ENCODE measurements at places on chromosomes 3 and 15.

DNA sequence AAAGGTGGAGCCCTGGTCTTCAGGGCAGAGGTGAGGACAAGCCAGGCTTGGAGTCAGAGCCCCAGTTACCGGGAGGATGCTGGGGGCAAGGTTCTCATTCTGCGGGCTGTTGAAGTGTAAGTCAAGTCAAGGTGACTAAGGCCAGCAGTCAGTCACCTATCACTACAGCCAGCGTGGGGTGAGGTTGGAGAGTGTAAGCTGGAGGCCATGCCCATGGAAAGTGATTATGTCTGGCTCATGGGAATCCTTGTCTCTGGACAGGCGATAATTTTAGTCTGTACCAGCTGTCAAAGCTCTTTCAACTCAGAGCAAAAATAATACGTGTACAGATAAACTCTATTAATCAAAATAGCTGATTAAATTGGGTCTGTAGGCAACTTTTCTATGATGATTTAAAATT is 143.1 kb downstream of the NR2F2 start:
- no peak for DNase-seq

GRCh38 chr15:34889476-34889875 is 80.1 kb downstream of the AQR start:
- DNase-seq: no peak

GRCh38 chr3:49805367-49805782 is 2.3 kb downstream of the INKA1 start:
- no peak for DNase-seq

- no peak for DNase-seq
These were observed 75.4 kb upstream of the LARS2 start for GRCh38 chr3:45312836-45313493.

- no peak for DNase-seq
These were observed 60.1 kb downstream of the MBNL1 start for GRCh38 chr3:152328841-152329240.

GRCh38 chr15:66477011-66477410 is 20.6 kb downstream of the SNAPC5 start:
- DNase-seq: no peak

- DNase-seq: no peak
These were observed 3.5 kb downstream of the SPATA12 start for GRCh38 chr3:57064001-57064400.

DNA sequence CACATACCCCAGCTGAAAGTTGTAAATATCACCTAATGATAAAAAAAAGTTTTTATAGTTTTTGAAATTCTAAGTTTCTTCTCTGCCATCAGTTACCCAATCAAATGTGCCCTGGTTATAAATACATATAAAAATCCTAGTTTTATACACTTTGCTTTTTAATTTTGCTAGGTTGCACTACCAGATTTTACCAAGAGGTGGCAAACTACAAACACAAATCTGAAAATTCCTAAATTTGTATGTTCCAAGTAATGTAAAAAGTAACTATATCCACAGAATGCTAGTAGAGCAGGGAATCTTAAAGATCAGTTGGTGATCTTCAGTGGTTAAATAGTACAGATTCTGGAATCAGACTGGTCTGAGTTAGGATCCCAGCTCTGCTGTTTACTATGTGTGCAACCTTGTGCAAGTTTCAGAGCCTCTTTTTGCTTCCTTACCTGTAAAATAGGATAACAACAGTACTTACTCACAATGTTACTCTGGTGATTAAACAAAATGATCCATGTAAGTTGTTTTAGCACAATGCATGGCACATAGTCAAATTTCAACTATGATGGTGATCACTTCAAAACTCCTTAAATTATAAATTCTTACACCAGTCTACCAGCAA is 11.0 kb downstream of the TRPM7 start:
- DNase-seq: peak; percentile 58

GRCh38 chr3:182978387-182978786 is 2.0 kb downstream of the DCUN1D1 start:
- no peak for DNase-seq

- DNase-seq: no peak
These were observed 270.2 kb downstream of the ROBO1 start for GRCh38 chr3:79497447-79498111.

DNA sequence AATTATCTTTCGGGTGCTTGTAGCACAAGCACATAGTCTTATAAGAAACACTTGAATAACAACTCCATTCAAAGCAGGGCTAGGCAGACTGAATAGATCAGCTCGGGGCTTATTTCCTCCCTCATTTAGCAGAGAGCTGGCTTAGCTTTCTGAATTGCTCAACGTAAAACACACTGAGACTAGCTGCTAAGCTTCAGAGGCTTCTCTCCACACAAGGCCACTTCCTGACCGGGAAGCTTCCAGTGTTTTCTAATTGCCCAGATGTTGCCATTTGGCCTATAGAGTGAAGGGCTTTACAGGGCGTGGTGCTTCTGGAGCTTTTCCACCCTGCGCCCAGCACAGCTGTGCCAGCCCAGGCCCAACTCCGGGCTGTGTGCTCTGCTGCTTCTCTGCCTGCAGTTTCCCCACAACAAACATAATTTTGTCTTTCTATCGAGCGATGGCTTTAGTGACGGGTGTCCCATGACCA is 16.6 kb downstream of the FAM240A start:
- no peak for DNase-seq

DNA sequence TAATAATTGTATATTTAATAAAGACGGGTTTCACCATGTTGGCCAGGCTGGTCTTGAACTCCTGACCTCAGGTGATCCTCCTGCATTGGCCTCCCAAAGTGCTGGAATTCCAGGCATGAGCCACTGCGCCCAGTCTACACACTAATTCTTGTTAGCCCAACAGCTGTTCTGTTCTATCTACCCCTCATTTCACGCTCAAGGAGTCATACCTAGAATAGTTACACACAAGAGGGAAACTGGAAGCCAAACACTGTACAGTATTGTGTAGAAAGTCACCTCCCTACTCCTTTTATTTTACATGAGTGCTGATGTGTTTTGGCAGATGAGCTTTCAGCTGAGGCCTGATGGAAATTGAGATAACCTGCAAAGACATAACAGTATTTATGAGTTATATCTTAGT is 13.4 kb upstream of the CTDSPL2 start:
- no peak for DNase-seq

DNA sequence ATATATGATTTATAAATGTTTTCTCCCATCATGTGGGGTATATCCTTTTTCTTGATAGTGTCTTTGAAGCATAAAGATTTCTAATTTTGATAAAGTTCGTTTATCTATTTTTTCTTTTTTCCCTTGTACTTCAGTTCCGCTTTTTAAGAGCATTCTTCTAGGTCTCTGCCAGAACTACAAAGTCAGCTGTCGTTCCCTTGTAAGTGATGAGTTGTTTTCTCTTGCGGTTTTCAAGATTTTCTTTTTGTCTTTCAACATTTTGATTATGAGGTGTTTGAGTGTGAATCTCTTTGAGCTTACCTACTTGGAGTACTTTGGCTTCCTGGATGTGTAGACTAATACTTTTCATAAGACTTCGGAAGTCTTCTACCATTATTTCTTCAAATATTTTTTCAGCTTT is 9.3 kb upstream of the PRICKLE2 start:
- DNase-seq: no peak

DNA sequence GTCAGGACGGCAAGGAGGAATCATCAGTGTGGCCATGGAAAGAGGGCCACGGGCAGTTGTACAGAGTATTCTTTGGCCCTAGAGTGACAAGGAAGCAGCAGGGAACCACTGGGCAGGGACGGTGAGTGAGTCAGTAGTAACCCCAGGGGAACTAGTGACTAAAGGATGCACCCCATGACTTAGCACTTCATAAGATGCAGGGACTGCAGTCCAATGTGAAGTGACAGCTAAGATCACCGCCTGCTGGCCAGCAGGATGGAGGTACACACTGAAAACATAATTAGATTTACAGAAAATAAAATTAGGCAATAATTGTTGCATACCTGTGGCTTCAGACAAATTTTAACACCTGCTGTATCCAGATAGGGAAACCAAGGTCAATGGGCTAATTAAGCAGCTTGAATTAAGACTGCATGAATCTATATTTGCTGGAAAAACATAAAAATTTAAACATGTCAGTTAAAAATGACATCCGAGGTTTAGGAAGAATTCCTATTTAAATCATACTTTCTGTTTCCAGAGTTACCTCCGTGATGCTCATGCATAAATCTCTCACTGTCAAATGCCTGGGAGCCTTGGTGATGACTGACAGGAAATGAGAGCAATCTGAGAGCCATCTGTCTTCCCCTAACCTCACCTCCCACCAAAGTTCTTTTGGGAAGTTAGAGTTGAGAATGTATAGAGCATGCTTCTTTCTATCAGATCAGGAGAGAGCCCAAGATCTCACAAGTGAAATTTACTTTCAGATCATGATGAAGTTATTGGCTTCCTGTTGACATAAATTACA is 56.5 kb downstream of the DCLK3 start:
- DNase-seq: no peak

DNA sequence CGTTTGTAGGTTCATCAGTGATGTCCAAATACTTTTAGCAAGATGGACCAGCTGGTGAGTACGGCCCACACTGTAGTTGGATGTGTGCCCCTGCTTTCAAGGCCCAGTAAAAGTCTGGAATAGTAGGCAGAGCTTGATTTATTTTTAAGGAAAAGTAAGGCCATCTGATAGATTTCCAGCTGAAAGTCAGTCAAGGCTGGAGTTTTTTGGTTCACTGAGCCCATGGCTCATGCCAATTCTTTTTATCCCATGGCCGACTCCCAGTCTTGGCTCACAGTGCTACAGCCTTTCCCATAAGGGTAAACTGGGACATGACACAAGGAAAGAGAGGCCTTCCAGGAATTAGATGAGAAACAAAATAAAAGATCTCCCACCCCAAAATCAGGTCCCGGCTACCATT is 13.5 kb downstream of the CCDC80 start:
- DNase-seq: no peak
